ENCODE measurements at places on chromosomes 12 and 14.

DNA sequence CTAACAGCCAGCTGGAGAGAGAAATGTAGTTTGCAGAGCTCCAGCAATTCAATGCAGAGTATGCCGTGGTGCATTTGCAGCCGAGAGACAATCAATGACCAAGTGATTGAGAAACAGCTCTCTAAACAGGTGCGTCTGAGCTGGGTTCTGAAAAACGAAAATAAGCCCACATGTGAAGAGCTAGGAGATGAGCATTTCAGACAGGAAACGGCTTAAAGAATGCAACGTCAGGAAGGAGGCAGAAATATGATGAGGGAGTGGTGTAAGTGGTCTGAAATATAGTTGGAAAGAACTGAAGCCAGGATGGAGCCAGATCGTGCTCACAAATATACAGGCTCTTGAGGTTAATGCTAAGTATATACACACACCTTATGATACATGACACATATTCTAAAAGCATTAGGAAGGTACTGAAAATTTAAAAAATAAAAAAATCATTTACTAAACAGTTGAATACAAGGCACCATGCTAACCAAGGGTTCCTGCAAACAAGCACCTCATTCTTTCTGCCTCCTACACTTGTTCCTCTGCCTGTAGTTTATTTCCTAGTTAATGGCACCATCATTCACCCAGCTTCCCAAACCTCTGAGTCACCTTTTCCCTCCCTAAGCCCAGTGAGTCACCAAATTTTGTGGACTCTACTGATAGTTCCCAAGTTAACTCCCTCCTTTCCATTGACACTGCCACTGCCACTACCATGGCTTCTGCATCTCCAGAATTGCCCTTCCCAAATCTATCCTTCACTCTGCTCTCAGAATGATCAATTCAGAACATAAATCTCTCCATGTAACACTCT is 2.3 kb upstream of the GARIN2 start:
- DNase-seq: no peak

DNA sequence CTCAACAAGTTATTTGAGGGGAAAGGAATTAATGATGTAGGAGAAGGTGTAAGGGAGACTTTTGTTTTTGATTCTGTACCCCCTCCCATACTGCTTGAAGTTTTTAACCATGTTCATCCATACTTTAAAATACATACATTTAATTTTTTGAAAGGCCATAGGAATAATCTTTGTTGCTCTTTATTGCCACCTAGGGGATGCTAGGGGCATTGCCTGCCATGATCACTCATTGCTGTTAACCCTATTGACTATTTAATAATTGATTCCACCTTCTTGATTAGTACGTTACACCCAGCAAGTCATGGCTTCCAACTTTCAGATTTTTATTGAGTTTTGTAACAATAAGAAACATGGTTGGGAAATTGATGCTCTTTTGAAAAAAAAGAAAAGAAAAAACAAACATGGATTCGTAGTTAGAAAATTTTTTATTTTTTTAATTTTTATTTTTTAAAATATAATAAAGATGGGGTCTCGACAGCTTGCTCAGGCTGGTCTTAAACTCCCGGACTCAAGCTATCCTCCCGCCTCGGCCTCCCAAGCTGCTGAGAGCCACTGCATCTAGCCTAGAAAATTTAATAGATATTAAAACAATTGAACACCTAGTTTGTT is 8.5 kb upstream of the PRKAB1 start:
- DNase-seq: no peak

- no peak for DNase-seq
Observed at GRCh38 chr14:76125511-76125910, 26.2 kb upstream of the GPATCH2L start.

GRCh38 chr12:28497889-28498411 is 307.7 kb downstream of the CCDC91 start:
- no peak for DNase-seq

DNA sequence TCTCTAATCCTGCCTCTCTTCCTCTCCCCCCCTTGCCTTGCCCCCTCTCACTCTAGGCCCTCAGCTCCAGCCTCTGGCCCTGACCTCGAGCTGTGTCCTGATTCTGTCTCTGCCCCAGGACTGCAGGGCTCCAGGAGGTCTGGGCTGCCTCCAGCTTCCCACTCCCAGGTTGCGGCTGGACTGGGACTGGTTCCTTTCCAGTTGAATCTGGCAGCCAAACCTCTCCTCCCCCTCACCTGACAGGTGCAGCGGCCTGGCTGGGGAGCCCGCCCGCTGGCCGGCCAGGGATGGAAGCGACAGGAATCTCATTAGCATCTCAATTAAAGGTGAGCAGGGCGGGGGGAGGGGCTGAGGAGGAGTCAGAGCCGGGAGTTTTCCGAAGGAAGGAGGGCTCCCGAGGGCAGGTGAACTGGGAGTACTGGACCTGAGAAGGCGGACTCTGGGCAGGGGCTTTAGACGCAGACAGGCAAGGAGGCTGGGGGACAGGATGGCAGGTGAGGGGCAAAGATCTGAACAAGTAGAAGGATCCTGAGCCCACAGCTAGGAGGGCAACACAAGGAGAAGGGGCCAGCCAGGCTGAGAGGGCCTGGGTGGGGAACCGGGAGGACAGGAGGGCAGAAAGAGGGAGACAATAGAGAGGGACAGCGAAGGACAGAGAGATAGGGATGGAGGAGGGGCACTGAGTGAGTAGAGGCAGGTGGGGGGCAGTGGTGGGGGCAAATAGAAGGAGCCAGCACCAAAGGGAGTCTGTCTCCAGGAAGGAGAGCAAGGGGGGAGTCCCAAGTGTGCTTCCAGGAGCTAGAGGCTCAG is at the start of gene SCNN1A:
TSS of gene SCNN1A (minus strand) at position 295 of the 810 bp plus-strand sequence. CDS start 780 bp downstream, outside the sequence.
- no peak for DNase-seq

GRCh38 chr12:123393747-123394146 is 9.8 kb downstream of the KMT5A start:
- DNase-seq: no peak

DNA sequence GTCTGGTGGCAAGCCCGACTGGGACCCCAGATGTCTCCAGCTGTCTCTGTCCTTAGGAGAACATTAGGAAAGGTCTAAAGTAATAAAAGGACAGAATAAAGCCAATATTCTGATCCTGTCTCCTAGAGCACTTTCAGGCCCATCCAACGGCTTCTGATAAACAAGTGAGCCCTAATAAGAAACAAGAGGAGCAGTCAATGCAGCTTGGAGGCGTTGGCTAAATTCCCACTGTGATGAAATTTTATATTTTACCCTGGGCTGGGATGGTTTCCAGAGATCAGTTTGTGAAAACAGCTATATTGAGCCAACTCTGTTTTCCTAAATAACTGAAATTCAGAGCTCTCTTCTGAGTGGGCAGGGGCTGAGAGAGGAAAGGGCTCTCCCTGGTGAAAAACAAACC is 55.5 kb upstream of the SRRM4 start:
- DNase-seq: no peak

DNA sequence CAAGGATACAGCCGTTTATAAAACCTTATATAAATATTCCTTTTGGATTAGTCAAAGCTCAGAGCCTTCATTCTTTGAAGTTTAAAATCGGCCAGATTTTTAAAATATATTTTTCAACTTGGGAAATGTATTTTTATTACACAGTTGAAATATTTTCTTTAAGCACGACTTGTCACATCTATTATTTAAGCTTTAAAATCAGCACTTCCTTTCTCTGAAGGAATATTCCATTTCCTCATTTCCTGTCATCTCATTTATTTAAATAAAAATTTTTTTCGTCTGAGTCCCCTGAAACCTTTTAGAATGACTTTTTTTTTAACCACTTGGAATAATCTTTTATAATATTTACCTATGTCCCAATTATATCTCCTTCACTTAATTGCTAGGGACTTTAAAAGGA is 107.5 kb upstream of the PDE3A start:
- no peak for DNase-seq

DNA sequence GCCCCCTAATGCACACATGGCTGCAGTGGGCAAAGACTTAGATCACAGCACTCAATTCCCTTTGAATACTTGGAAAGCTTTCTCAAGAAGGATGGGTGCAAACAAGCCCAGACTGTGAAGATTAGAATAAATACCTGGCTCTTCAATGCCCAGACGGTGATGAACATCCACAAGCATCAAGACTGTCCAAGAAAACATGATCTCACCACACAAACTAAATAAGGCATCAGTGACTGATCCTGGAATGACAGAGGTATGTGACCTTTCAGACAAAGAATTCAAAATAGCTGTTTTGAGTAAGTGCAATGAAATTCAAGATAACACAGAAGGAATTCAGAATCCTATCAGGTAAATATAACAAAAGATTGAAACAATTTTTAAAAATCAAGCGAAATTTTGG is 43.8 kb upstream of the ZDHHC17 start:
- DNase-seq: peak; percentile 26

- DNase-seq: no peak
Observed at GRCh38 chr12:90076851-90077319, 368.2 kb upstream of the ATP2B1 start.

GRCh38 chr14:58663494-58664111 is 25.8 kb downstream of the DACT1 start:
- peak; percentile 71 for DNase-seq

DNA sequence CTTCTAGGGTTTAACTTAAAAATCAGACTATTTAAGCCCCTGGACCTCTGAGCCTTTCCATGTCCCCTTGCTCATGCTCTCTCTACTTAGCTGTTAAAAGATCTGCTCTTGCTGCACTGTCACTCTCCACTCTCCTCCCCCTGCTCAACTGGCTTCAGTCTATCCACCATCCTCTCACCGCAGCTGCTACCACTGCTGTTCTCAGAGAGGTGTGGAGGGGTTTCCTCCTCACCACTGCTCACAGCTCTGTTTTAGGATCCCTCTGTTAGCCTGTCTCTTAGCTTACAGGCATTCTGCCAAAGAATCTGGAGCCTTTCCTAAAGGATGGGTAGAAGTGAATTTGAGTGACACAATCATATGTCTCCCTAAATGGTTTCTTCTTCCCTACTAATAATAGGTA is 43.7 kb upstream of the ATP2B1 start:
- no peak for DNase-seq

DNA sequence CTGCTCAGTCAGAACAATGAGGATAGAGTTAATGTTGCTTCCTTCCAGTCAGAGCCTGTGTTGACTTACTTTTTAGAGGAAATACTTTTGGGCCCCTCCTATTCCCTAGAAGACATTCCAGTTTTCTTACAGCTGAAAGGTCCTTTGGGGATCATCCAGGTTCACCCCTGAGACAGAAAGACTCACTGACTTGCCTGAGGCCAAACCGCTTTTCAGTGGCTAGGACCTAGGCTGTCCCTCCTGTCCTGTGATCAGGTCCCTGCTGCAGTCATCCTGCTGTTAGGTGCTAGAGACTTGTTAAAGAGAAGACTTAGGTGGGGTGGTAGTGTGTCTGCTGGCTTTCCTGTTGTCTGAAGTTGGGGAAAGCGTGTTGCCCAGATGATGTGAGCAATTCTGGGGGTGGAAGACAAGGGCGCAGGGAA is 39.6 kb downstream of the SUSD6 start:
- no peak for DNase-seq

DNA sequence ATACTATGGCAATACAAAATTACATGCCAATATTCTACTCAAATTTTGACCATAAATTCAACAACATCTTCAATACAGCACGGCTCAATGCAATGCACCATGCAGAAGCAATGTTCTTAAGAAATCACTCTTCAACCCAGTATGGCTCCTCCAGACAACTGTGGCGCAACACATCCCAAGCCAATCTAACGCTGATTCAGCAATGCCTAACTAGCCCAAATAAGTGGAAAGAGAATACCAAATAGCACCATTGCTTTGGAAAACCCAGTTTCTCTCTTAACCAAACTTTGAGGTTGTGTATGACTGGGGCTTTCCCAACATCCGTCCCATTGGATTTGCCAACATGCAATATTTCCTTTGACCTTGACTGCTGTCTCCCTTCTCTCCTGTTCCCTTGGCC is 211.1 kb upstream of the TBX3 start:
- no peak for DNase-seq

DNA sequence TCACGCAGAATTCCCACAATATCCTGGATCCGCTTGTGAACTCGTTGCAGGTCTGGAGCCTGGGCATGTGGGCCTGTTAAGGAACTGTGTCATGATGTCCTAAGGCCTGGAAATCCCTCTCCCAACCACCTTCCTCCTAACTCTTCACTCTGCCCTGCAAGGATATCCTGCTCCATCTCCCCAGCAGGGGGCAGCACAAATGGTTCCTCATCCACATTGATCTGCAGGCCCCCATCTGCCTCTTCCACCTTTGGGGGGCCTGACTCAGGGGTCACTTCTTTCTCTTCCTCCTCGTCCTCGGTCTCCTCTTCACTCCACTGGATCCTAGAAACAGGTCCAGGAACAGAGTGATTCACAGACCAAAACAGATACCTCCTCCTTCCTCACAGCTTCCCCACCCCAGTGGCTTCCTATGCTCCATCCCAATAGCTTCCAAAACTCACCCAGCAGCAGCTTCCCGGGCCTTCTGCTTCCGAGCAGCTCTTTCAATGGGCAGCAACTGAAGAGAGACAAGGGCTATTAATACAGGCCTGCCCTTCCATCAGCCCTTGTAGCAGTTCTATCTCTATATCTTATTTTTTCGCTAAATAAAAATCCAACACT is 4.5 kb downstream of the NOP2 start:
- DNase-seq: no peak

DNA sequence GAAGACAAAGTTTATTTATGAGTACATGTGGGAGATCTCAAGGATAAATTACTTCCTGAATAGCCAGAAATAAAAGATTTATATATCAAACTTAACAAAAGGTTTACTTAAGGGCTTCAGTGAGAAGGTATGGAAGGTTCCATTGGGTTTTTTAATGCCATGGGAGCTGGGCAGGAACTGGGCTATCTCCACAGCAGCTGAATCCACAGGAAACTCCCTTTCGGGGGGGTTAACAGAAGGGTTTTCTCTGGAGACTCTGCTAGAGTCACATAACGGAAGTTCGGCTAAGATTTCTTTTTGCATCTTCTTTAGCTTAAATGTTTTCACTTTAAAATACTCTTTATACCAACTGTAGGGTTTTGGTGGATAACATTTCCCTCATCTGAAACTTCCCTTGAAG is 113.5 kb downstream of the UNC79 start:
- DNase-seq: no peak

DNA sequence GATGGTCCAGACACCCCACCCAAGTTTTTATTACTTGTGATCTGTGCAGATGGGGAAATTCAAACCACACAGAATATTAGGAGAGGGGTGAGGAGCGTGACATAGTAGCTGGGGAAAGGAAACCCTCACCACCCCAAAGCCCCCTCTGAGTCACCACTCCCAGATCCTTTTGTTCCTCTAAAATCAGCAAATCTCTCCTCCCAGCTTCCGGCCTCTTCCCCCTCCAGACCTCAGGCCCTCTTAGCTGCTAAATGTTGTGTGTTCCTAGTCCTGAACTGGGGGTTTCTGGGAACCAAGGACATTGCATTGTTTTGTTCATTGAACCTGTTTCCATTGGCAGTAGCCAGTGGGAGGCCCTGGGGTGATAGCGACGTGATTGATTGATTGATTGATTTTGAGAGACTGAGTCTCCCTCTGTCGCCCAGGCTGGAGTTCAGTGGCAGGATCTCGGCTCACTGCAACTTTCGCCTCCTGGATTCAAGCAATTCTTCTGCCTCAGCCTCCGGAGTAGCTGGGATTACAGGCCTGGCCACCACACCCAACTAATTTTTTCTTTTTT is 5.9 kb upstream of the ORAI1 start:
- no peak for DNase-seq
